Eye (tissue), 1 donor: ENCODE measurements at places on chromosomes 13 and 19.

DNA sequence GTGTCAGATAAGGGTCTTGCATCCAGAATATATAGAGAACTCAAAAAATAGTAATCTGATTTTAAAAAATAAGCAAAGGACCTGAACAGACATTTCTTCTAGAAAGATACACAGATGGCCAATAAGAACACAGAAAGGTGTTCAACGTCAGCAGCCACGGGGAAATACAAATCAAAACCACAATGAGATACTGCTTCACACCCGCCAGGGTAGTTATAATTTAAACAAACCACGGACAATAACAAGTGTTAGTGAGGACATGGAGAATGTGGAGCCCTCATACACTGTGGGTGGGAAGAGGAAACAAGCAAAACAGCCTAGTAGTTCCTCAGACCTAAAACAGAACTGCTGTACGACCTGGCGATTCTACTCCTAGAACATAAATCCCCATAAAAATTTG is 26.7 kb upstream of the NAPA start:
- no peak for DNase-seq

DNA sequence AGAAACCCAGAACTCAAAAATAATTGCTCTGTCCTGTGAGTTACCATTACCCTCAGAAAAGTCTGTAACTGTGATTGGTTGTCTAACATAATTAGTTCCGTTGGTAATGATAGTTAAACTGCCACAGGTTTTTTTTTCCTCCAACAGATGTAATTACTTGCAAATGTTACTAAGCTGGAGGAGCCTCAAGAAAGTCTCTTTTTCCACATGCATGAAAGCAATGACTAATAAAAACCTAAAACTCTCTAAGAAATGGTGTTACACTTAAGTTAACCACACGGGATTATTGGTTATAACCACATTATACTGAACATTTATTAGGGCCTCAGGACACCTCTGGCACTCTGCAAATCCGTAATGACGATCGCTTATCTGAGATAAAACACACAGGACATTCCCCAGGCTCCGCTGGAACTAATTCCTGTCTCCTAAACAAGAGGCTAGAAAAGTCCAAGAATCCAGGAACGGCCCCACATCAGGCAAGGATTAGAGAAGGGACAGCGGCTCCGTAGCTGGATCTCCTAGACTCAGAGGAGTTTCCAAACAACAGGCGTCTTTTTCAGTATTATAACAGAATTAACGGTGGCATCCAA is 753 bp downstream of the ZNF235 start:
- peak; percentile 58 for DNase-seq

DNA sequence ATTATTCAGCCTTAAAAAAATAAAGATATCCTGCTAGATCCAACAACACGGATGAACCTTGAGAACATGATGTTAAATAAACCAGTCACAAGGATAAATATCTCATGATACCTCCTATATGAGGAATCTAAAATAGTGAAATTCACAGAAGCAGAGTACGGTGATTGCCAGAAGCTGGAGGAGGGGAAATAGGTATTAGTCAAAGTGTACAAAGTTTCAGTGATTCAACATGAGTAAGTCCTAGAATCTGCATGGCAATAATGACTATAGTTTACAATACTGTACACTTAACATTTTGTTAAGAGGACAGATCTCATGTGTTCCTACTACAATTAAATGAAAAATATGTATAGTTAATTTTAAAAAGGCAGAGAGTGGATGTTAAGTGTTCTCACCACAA is 206.6 kb upstream of the SLC10A2 start:
- DNase-seq = no peak

GRCh38 chr19:54189145-54189734 is at the start of gene MBOAT7:
Gene MBOAT7 (minus strand): TSS chr19:54189580. CDS start chr19:54188508, 1,072 bp downstream.
- DNase-seq = no peak
